ENCODE measurements at places on chromosomes 5 and 9. TPM values are rescaled to one million over a fixed set of nuclear protein-coding genes. Genes with fewer than 3 reads are reported as not detected.

The KCTD16 gene
- total RNA-seq = not detected

The PCDHA12 gene
- 8.2 TPM for total RNA-seq

The GABBR2 gene
- 0.44 TPM for total RNA-seq

The NIPAL4 gene
- total RNA-seq = 1.0 TPM

The IL9 gene
- not detected for total RNA-seq

The CAMK2A gene
- 0.15 TPM for total RNA-seq

The PCDHGA7 gene
- total RNA-seq = 0.51 TPM

The OR2S2 gene
- not detected for total RNA-seq

The TICAM2 gene
- 5.0 TPM for total RNA-seq

The SEMA5A gene
- 4.4 TPM for total RNA-seq

DNA sequence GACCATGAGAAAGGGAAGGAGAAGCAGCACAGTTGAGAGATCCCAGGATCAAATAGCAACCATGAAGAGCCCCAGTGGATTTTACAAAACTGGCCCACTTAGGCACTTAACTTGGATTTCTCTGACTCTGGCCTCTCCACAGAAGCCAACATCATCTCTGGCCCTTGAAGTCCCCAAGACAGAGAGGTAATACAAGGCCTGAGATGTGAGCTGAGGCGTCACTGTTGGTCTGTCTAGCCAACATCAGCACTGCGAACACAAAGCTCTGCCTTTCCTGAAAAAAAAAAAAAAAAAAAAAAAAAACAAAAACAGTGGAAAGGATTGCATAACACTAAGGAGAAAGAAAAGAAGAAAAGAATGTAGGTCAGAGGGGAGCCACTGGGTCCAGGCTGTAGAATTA is 378.3 kb downstream of the BRINP1 start:
- no peaks in the 10 kb centered on the region for H3K27me3 ChIP-seq
- H3K4me3 ChIP-seq = no peak overlapping the region
- H3K27ac ChIP-seq = no peak overlapping the region
- no peak for DNase-seq
- no peaks in the 10 kb centered on the region for H3K36me3 ChIP-seq
- no peaks in the 10 kb centered on the region for H3K4me1 ChIP-seq

- H3K4me1 ChIP-seq = peaks cover 10% of the 10 kb centered on the region
- no peaks in the 10 kb centered on the region for H3K27me3 ChIP-seq
- DNase-seq = no peak
- H3K36me3 ChIP-seq = peaks cover 30% of the 10 kb centered on the region
- H3K27ac ChIP-seq = no peak overlapping the region
- H3K4me3 ChIP-seq = no peak overlapping the region
These were observed 409 bp upstream of the COX7C start for GRCh38 chr5:86617309-86617755.

DNA sequence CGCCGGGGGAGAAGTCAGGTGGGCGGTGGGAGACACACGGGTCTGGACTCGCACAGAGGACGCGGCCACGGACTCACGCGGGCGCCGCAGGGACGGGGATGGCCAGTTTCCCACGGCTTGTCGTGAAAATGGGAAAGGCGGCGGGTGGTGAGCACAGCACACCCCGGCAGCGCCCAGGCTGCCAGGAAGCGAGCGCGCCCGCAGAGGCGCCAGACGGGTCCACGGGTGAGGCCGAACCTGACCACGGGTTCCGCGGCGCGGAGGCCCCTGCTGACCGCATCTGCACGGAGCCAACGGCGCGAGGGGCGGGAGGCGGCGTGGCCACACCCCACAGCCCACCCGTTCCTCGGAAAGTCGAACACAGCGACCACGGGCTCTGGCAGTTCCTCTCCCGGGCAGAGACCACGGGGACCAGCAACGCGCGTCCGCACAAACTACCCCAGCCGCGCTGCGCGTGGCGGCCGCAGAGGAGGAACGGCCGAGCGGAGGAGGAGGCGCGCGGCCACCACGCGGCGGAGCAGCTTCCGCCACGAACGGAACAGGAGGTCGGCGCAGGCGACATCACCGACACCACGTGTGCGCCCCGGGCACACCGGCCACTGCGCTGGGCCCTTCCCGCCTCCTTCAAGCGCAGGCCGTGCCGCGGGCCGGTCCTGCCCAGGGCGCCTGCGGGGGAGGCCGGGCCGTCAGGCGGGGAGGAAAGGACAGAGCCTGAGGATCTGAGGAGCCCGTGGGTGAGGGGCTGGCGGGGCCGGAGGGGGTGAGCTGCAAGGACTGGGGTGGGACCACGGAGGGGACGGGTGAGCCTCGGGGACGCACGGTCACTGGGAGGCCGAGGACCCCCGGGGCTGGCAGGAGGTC is 5.6 kb downstream of the EXD3 start:
- no peaks in the 10 kb centered on the region for H3K36me3 ChIP-seq
- no peak overlapping the region for H3K4me3 ChIP-seq
- H3K4me1 ChIP-seq = peaks cover 15% of the 10 kb centered on the region
- H3K27ac ChIP-seq = no peak overlapping the region
- H3K27me3 ChIP-seq = no peaks in the 10 kb centered on the region

GRCh38 chr5:62149879-62150278 is 156.1 kb upstream of the KIF2A start:
- no peak overlapping the region for H3K27ac ChIP-seq
- DNase-seq = no peak
- no peaks in the 10 kb centered on the region for H3K36me3 ChIP-seq
- H3K27me3 ChIP-seq = no peaks in the 10 kb centered on the region
- no peak overlapping the region for H3K4me3 ChIP-seq

GRCh38 chr5:131536850-131537448 is 98.1 kb downstream of the RAPGEF6 start:
- no peak overlapping the region for H3K27ac ChIP-seq
- DNase-seq = no peak
- H3K27me3 ChIP-seq = no peaks in the 10 kb centered on the region

DNA sequence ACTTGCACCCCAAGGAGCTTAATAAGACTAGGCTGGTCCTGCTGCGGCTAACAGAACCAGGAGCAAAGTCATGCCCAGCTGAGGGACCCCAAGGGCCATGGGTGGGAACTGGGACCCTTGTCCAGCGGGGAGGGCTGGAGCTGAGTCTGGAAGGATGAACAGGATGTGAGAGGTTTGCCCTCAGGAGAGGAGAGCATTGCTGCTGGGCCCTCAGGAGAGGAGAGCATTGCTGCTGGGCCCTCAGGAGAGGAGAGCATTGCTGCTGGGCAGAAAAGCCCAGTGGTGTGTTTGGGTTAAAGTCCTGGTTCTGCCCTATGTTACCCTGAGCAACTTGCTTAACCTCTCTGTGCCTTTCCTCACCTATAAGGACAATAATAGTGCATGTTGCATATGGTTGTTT is 125.8 kb downstream of the MACROH2A1 start:
- no peak overlapping the region for H3K27ac ChIP-seq
- DNase-seq = no peak
- no peaks in the 10 kb centered on the region for H3K36me3 ChIP-seq

GRCh38 chr5:132081458-132081857 is 7.9 kb downstream of the CSF2 start:
- no peak for DNase-seq
- H3K27ac ChIP-seq = no peak overlapping the region
- no peaks in the 10 kb centered on the region for H3K27me3 ChIP-seq
- H3K4me1 ChIP-seq = peaks cover 14% of the 10 kb centered on the region
- no peaks in the 10 kb centered on the region for H3K36me3 ChIP-seq
- no peak overlapping the region for H3K4me3 ChIP-seq

DNA sequence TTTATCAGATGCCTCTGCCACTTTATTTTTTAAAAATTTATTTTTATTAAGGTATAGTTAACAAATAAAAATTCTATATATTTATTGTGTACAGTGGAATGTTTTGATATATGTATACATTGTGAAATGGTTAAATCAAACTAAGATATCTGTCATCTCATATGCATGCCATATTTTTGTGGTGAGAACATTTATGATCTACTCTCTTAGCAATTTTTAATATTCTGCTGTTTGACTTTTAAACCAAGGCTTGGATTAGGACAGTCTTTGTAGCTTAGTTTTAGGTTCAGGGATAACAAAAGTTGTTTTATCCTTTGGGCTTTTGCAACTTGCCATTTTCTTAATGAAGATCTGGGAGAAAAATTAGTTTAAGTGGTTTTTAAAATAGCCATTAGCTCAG is 46.0 kb upstream of the CDKN2B start:
- no peaks in the 10 kb centered on the region for H3K27me3 ChIP-seq
- no peaks in the 10 kb centered on the region for H3K36me3 ChIP-seq
- DNase-seq = peak; percentile 59
- H3K4me3 ChIP-seq = no peak overlapping the region

GRCh38 chr5:61089351-61089750 is 72.9 kb downstream of the SMIM15 start:
- no peak overlapping the region for H3K4me3 ChIP-seq
- no peak overlapping the region for H3K27ac ChIP-seq

DNA sequence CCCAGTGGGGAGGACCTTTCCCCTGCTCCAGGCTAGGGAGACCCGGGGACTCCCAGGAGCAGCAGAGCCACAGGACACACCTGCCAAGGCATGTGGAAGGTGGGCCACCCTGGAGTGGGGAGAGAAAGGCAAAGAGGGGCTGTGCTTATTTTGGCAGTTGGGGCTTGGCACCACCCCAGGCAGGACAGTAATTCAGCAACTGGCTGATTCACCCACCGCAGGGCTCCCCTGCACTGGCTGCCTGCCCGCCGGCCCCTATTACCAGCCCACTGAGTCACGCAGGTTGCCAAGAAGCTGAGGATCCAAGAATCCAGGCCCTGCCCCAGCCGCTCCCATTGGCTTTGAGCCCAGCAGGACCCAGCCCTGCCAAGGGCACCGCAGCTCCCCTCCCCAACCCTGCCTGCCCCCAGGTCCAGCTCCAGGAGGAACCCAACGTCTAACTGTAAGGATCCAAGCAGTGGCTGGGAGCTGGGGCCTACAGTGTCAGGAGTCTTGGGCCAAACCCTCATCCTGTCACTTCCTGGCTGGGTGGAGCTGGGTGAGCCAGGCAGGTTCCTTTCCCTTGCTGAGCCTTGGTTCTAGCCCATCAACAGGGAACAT is 14.2 kb upstream of the RALGDS start:
- no peaks in the 10 kb centered on the region for H3K36me3 ChIP-seq
- H3K27ac ChIP-seq = peak overlapping the region; percentile 95
- peak overlapping the region; percentile 39 for H3K4me3 ChIP-seq
- H3K27me3 ChIP-seq = no peaks in the 10 kb centered on the region
- DNase-seq = peak; percentile 97

GRCh38 chr5:124823380-124823779 is 76.9 kb upstream of the ZNF608 start:
- no peaks in the 10 kb centered on the region for H3K27me3 ChIP-seq
- H3K4me3 ChIP-seq = no peak overlapping the region
- no peak overlapping the region for H3K27ac ChIP-seq
- no peaks in the 10 kb centered on the region for H3K36me3 ChIP-seq
- DNase-seq = no peak
- H3K4me1 ChIP-seq = peaks cover 9% of the 10 kb centered on the region

GRCh38 chr5:31120642-31120948 is 72.9 kb upstream of the CDH6 start:
- H3K36me3 ChIP-seq = no peaks in the 10 kb centered on the region
- no peak for DNase-seq
- H3K4me1 ChIP-seq = peaks cover 14% of the 10 kb centered on the region
- H3K27me3 ChIP-seq = no peaks in the 10 kb centered on the region
- no peak overlapping the region for H3K4me3 ChIP-seq

DNA sequence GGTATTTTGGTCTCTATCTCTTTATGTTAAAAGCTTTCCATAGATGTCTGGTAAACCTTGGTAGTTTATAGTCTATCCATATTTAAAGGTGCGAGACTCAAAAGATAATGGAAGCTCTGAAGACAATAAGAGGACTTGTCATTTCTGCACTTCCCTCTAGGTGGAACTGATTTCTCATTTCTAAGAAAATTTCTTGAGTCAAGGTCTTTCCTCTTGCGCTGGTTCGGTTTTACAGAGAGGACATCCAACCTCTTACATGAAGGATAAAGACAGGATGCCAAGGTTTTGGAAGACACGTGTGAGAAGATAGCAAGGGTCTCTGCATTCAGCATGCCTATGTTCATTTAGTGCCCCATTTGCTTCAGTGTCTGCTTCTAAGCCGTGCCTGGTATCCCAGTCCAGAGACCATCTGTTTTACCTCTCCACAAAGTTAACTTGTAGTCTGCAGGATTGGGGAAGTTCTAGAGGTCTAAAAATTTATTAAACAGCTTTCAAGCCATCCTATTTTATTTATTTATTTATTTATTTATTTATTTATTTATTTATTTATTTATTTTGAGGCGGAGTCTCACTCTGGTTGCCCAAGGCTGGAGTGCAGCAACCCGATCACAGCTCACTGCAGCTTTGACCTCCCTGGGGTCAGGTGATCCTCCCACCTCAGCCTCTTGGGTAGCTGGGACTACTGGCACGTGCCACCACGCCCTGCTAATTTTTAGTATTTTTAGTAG is 41.6 kb downstream of the KIAA1191 start:
- H3K27me3 ChIP-seq = no peaks in the 10 kb centered on the region
- no peaks in the 10 kb centered on the region for H3K36me3 ChIP-seq
- no peaks in the 10 kb centered on the region for H3K4me1 ChIP-seq
- DNase-seq = peak; percentile 34

- no peak for DNase-seq
- H3K27ac ChIP-seq = no peak overlapping the region
- H3K4me1 ChIP-seq = no peaks in the 10 kb centered on the region
- H3K27me3 ChIP-seq = no peaks in the 10 kb centered on the region
- H3K36me3 ChIP-seq = no peaks in the 10 kb centered on the region
These were observed 197.1 kb downstream of the CAVIN4 start for GRCh38 chr9:100774962-100775361.

GRCh38 chr9:79885093-79885857 is 313.5 kb downstream of the TLE4 start:
- no peaks in the 10 kb centered on the region for H3K4me1 ChIP-seq
- H3K4me3 ChIP-seq = no peak overlapping the region
- no peak overlapping the region for H3K27ac ChIP-seq
- DNase-seq = no peak
- H3K27me3 ChIP-seq = peaks cover 14% of the 10 kb centered on the region
- no peaks in the 10 kb centered on the region for H3K36me3 ChIP-seq

DNA sequence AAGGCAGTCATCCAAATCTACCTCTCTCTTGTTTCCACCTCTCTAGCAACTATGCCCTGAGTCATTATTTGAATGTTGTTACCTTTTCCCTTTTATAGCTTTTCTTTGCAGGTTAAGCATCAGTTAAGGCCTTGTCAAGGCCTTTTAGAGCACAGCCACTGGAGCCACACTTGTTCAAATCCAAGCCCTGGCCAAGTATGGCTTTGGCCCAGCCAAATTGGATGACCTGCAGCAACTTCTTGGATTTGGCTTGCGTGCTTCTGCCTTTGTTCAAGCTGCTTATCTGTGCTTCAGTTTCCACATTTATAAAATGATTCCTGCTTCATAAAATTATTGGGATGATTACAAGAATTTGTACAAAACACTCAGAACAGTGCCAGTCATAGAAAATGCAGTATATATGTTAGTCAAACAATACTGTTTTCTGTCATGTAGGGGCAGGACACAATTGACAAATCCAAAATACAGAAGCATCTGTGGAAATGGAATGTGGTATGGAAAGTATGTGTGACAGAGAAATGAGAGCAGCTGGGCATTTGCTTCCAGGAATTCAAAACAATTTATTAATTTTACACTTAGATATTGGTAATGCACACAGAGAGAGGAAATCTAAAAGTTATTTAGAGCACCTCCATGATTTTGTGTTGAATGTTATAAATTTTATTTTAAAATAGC is 17.9 kb upstream of the RLN1 start:
- H3K27ac ChIP-seq = no peak overlapping the region
- no peaks in the 10 kb centered on the region for H3K27me3 ChIP-seq
- no peak overlapping the region for H3K4me3 ChIP-seq
- no peak for DNase-seq
- no peaks in the 10 kb centered on the region for H3K4me1 ChIP-seq

- peaks cover 11% of the 10 kb centered on the region for H3K4me1 ChIP-seq
- no peak overlapping the region for H3K27ac ChIP-seq
- H3K27me3 ChIP-seq = no peaks in the 10 kb centered on the region
These were observed 71.8 kb downstream of the EFNA5 start for GRCh38 chr5:107598958-107599357.

Data from PC-3 (cell line).